Effector CD4-positive, alpha-beta T cell (primary cell): ENCODE measurements at places on chromosomes 16 and 17.

DNA sequence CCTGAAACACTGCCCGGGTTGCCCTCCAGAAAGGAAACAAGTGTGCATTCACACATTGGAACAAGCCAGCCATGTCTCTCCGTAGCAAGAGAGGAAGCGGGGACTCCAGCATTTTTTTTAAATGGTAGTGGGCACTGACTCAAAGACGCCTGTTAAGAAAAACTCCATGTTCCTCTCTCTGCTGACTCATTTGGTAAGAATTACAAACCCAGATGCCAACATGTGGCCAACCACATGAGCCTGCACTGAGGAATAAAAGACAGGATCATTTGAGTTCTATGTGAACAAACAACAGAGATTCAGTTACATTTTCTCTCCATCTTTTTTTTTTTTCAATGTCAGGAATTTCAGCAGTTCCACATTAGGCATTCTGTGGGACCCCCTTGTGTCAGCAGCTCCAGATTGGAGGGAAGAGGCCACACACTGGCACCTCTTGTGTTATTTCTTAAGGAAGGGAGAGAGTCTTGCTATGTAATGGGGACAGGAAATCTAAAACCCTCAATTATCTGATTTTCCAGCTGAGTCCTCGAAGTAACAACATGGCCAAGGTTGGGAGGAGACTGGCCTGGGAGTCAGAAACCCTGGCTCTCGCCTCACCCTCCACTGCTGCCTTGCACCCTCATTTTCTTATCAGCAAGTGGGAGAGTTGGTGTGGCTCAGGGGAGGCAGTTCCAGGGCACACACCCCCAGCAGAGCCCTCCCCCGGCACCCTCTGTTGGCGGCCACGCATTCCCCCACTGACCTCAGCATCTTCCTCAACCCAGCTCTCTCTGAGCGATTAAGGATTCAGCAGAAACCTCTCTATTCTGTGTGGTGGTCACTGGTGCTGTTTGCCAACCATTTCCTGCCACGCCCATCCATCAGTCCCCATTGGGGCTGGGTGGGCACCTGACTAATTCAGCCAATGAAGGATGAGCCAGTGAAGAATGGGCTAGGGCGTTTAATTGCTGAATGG, 173.0 kb downstream of the FOXL1 start:
- DNase-seq = no peak

GRCh38 chr17:44086364-44087311, 16.1 kb downstream of the G6PC3 start:
- DNase-seq = no peak

DNA sequence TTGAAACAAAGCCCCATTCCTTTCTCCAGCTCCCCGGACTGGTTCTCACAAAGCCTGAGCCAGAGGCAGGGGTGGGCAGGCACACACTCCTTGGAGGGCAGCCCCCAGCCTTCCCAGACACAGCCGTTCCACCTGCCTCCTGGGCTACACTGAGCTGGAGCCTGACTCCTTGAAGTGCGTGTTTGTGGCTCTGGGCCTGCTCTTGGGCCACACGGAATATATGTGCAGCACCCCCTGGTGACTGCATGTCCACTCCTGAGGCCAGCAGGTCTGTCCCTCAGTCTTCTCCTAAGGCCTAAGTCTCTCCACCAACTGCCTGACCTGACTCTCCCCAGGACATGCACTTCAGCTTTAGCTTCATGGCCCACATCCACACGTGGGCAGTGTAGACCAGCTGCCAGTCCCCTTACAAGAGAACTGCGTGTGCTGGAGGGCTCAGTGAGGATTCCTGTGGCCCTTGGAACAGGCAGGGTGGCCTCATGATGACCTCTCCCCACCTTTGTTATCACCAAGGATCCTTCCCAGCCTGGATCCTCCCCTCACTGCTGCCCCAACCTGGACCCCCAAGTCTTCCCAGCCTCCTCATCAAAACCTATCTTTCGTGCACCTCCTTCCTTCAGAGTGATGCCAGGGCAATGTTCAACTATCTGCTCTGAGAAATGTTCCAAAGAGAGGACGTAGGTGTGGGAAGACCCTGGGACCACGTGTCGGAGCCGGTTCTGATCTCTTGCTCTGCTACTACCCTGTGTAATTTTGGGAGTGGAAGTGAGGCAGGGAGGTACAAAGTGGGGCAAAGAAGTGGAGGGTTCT, 12.4 kb upstream of the SLC6A2 start:
- no peak for DNase-seq

- peak; percentile 43 for DNase-seq
Observed at GRCh38 chr17:41689497-41690299, 1.0 kb downstream of the EIF1 start.

- DNase-seq = no peak
Observed at GRCh38 chr17:79592198-79592597, 18.7 kb downstream of the RBFOX3 start.

- DNase-seq = peak; percentile 82
Observed at GRCh38 chr17:67441052-67441895, 64.2 kb downstream of the PITPNC1 start.

DNA sequence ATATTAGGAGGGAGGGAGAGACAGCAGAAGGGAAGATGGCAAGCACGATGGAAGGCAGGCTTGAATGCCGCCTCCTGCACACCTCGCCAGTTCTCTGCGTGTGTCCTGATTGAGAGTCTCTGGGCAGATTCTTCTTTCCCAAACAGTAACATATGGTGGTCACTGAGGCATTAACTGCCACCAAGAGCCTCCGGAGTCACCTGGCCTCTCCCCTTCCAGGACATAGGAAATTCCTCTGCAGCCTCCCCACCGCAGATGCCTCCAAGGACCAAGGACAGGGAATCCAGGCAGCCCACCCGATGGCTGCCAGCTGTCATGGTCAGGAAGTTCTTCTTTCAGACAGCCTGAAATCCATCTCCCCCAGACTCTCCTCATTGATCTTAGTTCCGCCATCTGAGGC, 149.3 kb downstream of the ENGASE start:
- DNase-seq = no peak

GRCh38 chr17:75356260-75356937, 49.1 kb downstream of the GRB2 start:
- DNase-seq = no peak

DNA sequence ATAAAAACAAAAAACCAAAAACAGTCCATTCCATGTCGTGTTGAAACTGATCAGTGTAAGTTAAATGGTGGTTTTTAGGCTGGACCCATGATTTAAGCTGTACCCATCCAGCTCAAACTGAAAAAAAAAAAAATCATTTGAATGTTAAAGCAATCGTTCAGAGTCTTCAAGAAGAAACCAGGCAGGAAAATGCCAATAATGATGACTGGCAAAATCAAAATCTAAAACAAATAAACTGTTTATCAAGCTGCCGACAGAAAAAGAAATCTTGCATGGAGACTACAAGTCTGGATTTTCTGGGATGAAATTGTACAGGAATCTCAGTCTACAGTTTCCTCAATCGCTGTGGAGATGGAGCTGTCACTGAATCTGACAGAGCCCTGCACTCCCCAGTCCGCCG, 40.7 kb downstream of the SOST start:
- DNase-seq = no peak

GRCh38 chr17:63685041-63685440, 14.9 kb downstream of the LIMD2 start:
- no peak for DNase-seq

GRCh38 chr17:82097919-82098168, 192 bp downstream of the FASN start:
- no peak for DNase-seq

- DNase-seq = no peak
Observed at GRCh38 chr16:85246473-85246872, 134.2 kb upstream of the CIBAR2 start.

- DNase-seq = no peak
Observed at GRCh38 chr16:15052747-15053476, 3.0 kb downstream of the NTAN1 start.

DNA sequence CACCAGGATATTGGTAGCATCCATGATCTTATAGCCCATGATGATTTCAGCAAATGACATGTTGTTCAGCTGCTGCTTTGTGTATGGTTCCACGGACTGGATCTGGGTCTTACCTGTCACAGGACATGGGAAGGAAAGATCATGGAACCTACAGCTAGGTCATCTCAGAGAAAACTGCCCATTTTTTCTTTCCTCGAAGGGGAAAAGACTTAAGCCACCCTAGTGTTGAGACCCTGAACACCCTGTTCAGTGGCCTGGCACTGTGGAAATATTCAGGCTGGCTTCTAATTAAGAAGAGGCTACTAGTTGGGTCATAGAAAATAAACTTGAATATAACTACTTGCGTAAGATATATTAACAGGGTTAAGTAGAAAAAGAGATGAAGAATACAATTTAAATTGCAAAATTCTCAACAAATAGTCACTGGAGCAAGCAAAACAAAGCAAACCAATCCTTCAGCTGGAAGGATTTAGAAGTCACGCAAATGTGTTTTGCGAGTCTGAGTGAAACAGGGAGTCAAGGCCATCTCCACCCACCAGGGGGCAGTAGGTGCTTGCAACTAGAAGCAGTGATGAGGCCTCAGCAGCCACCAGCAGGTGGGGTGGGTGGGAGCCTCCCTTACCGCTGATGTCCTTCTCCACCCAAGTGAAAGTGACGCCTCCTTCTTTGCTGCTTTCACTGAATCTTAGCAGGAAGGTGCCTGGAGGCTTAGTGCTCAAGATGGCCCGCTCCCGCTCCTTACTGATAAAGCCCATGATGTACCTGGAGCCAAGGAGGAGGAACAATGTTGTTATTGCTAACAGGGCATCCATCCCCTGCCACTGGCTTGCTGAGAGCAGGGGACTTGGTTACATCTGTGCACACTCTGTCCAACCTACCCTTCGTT, 34.3 kb downstream of the STAT5A start:
- peak; percentile 96 for DNase-seq

DNA sequence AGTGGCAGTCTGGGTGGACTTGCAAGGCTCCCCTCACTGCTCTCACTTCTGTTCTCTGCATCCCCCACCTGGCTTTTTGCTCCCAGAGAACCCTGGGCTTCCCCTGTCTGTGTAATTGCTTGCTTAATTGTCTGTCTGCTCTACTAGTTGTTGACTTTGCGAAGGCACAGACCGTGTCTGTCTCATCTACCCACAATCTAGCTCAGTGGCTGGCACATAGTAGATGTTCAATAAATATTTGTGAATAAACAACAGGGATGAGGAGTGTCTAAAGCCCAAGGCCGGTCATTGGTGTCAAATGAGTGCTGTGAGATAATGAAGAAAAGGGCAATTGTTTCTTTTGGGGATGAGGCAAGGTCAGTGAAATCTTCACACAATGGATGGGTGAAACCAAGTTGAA, 2.8 kb upstream of the SEZ6 start:
- DNase-seq = no peak

GRCh38 chr16:89482150-89482816, 8.1 kb downstream of the ANKRD11 start:
- DNase-seq = no peak

GRCh38 chr17:13510062-13510461, 91.7 kb downstream of the HS3ST3A1 start:
- DNase-seq = no peak

GRCh38 chr16:66616592-66616991, 12.1 kb downstream of the CMTM3 start:
- no peak for DNase-seq

DNA sequence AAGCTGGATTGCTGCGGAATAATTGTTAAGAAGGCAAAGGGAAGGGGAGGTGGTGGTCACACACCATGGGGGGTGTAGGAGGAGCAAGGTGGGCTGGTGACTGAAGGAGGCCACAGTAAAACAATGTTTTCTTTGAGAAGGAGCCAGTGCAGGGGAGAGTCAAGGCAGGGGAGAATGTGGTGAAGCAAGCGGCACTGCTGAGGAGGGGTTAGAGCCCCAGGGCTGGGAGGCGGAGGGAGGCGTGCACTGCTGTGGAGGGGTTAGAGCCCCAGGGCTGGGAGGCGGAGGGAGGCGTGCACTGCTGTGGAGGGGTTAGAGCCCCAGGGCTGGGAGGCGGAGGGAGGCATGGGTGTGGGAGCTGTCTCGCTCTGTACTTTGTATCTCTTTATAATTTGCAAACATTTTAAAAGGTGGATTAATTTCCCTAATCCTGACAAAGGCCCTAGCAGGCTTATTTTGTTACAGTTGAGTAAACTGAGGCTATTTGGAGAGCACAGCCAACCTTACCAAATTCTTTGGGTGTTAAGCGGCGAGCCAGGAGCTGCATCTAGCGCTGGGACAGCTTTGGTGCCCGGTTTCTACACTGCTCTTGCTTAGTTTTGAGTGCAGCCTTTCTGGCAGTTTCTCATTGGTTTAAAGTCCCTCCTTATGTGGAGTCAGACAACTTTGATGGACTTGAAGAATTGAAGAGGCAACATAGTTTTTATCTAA, 20.9 kb downstream of the RPTOR start:
- no peak for DNase-seq

DNA sequence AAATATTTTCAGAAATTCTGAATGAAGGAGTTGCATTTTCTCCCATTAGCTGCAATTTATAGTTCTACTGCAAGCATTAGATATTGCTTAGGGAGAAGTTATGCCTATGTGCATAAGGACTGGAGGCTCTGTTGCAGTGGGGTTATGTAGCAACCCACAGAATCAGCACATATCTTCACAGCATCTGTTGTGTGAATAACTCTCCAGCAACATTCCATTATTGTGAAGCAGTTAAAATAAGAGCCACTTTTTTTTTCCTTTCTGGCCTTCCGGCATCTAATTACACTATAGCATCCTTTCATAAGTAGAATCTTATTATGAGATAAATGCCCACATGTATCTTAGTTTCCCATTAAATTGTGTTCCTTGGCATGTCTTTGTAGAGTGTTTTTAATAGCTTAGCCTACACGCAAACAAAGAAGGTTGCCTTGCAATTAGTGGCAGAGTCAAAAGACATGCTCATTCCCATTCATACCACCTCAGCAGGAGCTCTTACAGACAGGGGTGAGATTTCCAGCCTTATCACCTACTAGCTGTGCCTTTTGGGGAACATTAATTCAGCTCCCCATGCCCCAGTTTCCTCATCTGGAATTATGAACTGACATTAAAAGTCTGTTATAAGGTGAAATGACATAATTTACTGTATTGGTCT, 596.0 kb upstream of the GOT2 start:
- DNase-seq = no peak

- peak; percentile 3 for DNase-seq
Observed at GRCh38 chr16:57186872-57187854, 1.0 kb downstream of the RSPRY1 start.

DNA sequence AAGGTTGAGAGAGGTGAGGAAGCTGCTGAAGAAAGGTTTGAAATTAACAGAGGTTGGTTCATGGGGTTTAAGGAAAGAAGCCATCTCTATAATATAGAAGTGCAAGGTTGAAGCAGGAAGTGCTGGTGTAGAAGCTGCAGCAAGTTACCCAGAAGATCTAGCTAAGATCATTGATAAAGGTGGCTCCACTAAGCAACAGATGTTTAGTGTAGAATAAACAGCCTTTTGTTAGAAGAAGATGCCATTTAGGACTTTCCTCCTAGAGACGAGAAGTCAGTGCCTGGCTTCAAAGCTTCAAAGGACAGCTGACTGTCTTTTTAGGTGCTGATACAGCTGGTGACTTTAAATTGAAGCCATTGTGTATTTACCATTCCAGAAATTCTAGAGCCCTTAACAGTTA, 29.3 kb downstream of the GOSR1 start:
- no peak for DNase-seq

DNA sequence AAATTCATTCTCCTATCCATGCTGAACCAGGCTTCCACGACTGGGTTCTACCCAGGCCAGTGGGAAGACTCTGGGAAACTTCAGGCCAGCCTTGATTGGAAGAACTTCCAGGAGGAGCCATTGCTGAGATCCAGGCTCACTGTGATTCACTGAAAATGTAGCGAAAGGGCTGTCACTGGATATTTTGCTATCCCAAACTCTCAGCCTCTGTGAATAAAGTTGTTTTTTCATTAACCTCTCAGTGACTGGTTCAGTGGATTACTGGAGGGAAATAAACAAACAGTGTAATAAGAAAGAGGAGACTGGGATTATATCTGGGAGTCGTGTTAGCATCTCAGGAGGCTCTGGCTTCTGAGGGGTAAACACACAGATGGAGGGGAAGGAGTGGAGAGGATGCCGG, 3.1 kb downstream of the FOXL1 start:
- no peak for DNase-seq
